ENCODE measurements at places on chromosomes 5 and 9.
A peak's percentile ranks its signal among the peaks of the same experiment; 100 is the strongest.

- peak; percentile 46 for ATAC-seq
Observed at GRCh38 chr5:83564069-83564749, 92.7 kb downstream of the VCAN start.

DNA sequence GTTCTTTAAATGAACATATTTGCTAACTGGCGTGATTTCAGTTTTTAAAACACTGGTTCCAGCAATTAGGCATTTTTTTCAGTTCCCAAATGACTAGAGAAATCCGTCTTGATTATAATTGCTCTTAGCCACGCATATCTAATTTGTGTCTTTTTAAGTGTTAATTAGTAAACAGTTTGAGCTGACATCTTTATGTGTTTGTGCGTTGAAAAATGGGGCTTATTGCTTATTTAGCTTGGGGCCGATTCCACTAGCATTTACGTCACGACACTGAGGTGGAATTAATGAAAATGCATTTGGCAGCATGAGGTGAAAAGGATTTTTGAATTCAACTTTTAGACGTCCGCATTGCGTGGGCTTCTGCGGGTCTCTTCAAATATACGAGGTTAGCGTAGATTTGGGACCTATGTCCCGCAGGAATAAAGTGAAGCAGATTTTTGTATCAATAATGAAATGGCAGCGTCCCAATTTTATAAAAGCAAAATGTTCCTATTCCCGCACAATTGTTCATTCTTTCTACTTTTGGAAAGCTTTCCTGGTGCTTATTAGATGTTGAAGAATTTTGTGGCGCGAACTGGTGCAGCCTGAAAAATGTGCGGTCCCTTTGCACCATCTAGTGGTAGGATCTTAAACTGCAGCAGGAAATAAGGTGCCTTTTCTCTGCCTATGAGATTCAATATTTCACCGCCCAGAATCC lies 122.7 kb upstream of the LMX1B start:
- ATAC-seq, result peak; percentile 33

- ATAC-seq, result no peak
Observed at GRCh38 chr5:72177538-72177937, 70.3 kb downstream of the MAP1B start.

DNA sequence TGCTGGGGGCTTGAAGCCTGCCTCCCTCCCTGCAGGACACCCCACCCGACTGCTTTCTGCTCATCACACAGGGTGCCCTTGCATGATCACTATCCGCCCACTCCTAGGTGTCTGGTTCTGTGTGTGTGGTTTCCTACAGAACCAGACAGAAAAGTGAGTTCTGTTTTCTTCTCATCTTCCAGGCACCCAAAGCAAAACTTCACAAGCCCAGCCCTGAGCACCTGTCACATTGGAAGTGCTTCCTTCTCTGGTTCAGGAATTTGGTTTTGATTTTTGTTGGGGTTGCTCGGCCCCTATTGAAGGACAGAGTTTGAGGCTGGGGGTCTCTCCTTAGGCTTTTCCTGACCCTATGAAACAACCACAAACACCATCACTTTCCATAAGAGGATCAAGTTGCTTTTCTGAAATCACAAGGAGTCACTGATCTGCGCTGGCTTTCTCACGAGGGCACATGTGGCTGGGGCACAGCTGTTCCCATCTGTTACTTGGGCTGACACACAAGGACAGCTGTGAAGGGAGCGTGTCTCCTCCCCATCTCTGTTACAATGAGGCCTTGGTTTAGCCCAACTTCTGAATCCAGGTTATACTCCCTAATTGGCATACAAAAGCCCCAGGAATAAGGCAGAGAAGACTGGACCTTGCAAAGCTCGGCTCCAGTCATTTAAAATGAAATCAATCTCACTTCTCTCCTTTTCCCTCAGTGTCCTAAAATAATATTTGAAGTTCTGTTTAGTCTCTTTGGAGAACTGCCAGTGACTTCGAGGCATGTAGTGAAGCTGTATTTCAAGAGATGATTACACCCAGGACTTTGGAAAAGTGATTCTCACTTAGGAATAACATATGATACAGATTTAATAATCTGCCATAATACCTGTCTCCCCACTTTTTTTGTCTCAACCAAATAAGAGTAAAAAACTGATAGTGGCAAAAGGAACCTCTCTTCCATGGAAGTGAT lies 213.1 kb upstream of the GAS1 start:
- no peak for ATAC-seq

DNA sequence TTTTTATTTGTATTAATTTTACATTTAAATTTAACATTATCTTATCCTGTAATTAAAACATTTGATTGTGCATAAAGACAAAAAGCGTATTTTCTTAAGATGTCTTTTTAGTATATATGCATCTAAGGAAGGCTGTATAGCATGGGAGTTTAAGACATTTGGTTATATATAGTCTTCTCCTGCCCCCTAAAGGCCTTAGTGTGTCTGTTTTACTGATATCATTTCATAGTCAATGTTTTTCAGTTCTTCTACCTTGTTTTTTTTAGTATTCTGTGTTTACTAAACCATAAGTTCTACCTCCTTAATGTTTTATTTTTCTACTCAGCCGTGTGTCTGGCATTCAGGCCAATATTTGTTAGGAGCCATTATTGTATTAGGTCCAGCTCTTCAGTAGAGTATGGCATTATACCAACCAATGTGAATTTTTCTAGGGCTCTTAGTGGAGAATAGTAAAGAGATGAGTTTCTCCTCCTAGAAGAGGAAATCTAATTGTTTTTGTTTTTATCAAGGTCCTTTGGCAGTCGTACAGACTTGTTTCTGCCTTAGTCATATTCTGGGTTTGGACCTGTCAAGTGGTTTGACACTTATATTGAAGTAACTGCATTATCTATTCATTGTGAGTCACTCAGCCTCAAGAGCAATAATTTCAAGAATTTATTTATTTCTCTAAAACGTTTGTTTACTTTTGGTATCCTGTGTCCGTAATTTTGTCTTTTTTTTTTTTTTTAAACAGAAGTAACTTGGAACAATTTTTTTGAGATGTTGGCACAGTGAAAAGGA lies 74.8 kb downstream of the SLF1 start:
- ATAC-seq, result peak; percentile 51
